Activated naive CD4-positive, alpha-beta T cell treated with Interleukin-2 at 50 U/mL for 16 hours (primary cell): ENCODE measurements at places on chromosomes 2 and 18.

GRCh38 chr2:40118622-40119021 lies 333.3 kb downstream of the SLC8A1 start:
- DNase-seq: no peak

- DNase-seq: no peak
These were observed 20.5 kb downstream of the APLF start for GRCh38 chr2:68487773-68488355.

DNA sequence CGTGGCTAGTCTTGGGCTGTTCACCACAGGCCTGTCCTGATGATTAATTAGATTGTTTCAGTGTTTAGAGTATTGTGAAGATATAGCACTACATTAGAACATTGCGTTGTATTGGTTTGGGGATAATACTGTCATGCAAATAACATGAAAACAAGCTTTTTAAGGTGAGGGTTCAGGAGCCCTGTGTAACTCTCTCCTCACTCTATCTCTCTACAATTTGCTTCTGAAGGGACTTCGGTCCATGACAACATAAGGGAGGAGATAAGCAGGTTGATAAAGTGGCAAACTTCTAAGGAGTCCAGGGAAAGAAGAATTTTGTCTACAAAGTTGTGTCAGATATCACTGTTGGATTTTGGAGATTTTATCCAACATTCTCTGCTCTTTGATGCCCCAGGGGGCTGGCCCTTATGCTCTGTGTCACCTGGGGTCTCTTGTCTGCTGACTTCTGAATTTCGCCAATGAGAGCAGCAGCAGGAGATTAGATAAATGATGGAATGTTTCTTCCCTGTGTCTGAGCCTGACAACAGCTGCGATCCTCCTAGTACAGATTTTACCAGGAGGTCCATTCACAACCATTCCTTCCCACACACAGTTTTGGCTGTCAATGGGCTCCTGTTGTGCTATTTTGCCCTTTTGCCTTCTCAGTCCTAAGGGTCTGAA lies 3.3 kb downstream of the TNP1 start:
- DNase-seq: no peak

GRCh38 chr18:38796762-38797161 lies 1231.2 kb upstream of the CELF4 start:
- DNase-seq: no peak

GRCh38 chr2:139480161-139480650 lies 700.0 kb upstream of the NXPH2 start:
- no peak for DNase-seq

DNA sequence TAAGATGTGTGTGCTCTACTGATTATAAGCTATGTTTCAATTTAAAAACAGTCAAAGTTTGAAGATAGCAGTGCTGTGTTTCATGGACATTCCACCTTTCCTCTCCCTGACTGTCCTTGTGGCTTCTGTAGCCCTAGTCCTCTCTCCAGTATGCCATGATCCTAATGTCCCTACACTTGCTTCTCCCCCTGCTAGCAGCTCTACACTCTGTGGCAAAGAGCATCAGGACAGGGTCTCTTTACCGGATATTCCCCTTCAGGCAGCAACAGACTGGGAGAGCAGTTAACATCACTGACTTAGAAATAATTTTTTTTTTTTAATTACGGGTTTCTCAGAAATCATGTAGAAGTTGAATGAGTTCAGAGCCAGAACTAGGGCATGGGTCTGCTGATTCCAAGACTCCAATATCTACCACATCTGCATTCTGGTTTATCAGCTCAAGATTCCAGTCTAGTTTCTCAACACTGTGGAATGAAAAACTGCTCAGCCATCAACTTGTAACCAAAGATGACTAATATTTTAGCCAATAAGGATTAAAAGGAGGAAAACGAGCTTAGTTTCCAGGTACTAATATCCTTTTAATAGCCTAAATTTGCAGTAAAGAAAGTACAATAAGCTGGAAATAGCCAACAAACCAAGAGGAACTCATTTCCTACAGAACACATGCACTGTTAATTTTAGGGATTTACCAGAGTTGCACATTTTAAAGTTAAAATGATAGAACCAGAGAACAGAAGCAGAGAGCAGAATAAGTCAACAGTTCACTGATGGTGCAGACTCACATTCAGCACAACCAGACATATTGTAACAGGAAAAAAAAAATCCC lies 45.2 kb downstream of the TMEM131 start:
- DNase-seq: no peak

DNA sequence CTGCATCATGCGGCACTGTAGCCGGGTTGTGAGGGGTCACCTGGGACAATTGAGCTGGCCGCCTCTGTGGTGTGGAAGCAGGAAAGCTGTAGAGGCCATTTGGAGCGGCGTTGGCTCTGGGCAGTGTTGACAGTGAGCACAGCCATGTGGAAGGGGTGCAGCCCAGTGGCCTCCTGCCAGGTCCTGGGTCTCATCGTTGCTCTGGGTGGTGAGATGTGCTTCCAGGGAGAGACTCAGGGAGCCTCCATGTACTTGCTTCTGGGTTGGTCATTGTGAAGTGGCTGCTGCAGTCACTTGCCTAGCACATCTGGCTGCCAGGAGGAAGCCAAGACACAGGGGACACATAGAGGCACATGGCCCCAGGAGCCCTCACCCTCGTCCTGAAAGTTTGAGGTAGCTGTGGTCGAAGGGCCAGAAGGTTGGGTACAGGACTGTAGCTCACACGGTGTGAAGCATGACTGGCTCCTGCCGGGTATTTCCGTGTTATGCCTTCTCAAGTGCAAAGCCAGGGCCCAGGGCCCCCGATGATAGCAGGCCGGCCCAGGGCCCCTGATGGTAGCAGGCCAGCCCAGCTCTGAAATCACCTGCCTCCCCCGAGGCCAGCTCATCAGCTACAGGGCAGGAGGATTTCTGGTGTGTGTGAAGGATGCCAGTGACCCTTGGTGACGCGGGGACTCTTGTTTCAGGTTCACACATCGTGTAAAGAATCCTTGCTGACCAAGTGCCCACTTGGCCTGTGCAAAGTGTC lies 82.6 kb downstream of the DGKD start:
- DNase-seq: no peak

DNA sequence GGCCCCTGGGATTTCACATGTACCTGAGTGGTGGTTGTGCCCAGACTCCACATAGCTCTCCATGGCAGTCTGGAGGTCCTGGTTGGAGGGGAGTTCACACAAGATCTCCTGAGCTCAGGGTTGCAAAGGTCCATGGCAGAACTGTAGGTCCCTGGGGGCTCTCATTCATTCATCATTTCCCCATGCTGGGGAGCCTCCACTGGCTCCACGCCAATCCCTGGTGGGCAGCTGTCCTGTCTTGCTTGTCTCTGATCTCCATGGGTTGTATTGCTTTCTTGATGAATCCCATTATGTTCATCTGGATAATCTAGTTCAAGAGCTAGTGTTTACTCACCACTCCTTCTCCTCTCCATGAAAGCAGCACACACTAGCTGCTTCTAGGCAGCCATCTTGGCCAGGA lies 42.4 kb downstream of the ZSWIM2 start:
- no peak for DNase-seq

GRCh38 chr2:110863726-110864125 lies 131.4 kb downstream of the ACOXL start:
- no peak for DNase-seq

DNA sequence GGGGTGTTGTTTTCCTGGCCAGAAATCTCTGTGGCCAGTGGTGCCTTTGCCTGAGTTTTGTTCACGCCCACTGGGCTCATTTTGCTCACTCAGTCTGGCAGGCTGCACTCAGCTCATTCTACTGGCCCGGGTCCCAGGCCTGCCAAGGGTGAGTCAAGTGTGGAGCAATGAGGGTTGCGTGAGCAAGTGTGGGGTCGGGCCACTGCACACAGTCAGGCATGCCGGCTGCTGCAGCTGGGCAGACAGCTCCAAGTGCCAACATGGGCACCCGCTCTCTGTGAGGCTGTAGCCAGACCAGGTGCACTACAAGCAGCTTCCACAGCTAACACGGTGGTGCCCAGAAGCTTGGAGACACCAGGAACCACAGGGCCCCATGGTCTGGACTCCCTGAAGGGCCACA lies 801.1 kb upstream of the RAB6C start:
- DNase-seq: no peak

GRCh38 chr18:11864471-11864870 lies 13.3 kb downstream of the CHMP1B start:
- no peak for DNase-seq

- DNase-seq: no peak
These were observed 246.6 kb upstream of the CDH20 start for GRCh38 chr18:61086657-61087056.

DNA sequence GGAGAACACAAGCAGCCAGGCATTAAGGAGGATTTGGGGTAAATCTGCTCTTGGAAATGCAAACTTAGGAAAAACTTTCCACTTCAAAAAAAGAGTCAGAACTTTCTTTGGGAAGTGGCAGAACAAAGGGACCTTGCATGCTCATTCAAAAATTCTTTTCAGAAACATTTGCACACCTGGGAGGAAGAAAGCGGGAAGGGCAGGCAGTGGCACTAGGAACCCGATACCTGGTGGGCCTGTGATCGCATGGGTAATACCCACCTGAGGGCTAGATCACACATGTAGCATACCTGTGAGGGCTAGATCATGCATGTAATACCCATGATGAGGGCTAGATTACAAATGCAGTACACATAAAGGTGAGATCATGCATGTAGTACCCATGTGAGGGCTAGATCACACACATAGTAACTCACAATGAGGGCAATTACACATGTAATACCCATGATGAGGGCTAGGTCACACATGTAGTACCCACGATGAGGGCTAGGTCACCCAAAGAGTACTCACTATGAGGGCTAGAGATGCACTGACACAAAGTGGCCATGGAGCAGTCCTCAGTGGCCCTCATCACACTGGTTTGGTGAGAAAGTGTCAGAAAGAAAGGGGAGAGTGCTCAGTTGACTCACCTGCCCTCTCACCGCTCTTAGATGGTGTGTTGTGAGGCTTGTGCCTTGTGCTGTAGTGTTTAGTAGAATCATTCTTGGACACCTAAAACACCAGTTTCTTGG lies 212.5 kb downstream of the DLGAP1 start:
- DNase-seq: no peak

- DNase-seq: no peak
These were observed 12.6 kb downstream of the NR4A2 start for GRCh38 chr2:156319811-156320485.

DNA sequence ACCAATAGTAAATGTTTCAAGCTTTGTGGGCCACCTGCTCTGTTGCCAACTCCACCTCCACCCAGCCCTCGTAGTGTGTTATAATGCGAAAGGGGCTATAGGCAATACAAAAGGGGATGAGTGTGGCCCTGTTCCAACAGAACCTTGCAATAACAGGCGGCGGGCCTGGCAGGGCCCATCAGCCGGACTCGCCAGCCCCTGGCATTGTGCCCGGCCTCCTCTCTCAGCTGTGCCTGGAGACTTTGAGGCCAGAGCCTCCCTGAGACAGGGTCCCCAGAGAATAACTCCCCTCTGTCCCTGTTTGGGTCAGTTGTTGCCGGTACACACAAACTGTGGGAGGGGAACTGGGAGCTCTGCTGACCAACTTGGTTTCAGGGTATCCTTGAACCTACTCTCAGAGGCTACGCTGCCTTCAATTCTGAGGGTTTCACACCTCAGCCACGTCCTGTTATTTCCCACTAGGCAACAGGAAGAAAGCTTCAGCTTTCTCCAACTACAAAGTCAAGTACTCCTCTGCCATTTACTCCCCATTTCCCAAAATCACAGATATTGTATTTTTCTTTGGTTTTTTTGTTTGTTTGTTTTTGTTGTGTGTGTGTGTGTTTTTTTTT lies 58.0 kb upstream of the ZNF236 start:
- DNase-seq: no peak

DNA sequence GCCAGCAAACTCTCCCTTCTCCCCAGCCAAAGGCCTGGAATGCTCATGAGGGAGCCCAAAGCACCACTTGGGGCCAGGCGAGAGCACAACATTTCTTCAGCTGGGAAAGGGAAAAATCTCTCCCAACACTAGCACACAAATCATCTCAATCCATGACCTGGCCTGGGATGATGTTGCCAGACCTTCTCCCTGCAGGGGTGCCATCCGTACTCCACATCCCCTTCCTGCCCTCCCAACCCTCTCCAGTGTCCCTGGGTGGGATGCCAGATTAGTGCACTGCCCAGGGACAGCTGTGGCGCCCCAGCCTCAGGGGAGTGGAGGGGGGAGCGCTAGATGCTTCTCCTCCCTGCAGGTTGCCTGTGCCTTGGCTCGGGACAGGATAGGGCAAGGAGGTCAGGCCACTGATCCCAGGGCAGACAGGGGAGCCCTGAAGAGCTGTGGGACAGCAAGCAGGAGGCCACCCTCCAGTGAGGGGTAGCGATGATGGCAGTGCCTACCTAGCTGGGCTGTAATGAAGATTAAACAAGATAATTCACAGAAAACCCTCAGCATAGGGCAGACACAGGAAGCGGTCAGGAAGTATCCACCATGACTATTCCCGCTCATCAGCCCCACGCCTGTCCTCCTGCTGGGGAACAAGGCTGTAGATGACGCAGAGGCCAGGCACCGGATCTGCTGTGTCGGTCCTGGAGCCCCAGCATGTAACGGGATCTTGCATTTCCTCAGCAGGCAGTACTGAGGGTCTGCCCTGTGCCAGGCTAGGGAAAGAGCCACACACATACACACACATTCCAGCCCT lies 31.1 kb downstream of the SERTAD2 start:
- DNase-seq: no peak

- no peak for DNase-seq
These were observed 79.4 kb upstream of the SMAD7 start for GRCh38 chr18:49030138-49030537.

DNA sequence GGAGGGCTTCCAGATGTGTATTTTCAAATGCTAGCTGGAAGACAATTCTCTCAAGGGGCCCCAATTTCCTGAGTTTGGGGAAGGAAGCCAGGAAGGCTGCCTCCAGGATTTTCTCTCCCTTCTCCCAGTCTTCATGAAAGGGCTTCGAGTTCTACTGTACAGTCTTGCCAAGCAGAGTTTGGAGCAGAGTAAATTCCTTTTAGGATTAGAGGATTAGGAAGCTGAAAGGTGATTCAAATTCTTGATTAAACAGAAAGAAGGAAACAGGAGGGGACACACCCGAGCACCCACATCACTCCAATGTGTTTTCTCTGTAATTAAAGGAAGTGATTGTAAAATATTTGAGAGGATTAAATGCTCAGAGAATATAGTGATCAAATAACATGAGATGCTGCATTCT lies 217.8 kb downstream of the SETBP1 start:
- no peak for DNase-seq

GRCh38 chr18:2656237-2656980 lies 883 bp downstream of the SMCHD1 start:
- peak; percentile 62 for DNase-seq

DNA sequence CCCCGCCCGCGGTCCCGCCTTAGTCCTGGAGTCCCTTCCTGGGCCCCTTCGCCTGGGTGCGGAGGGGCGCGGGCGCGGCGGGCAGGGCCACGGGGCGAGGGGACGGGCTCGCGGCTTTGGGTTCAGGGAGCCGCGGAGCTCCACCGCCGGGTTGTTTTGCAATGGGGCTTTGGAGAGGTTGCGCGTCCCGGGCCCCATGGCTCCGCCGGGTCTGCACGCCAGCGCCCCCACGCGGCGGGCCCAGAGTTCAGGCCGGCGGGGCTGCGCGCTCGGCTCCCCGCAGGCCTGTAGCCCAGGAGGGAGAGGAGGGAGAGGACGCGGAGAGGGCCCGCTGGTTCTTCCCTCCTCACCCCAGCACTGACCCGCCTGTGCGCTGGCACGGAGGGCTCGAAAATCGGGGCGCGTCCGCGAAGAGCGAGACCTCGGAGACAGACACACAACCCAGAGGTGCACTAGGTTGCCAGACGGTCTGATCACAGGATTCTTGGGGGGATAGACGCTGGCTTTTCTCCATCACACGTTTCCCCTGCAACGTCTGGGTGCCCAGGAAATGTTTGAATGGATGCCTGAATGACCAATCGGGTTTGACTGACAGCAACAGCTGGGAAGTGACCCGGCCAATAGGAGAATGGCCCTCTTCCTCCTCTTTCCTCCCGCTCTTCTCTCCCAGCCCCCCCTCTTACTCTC lies 4.9 kb upstream of the SIX2 start:
- no peak for DNase-seq

- no peak for DNase-seq
These were observed 499.5 kb upstream of the CHAC2 start for GRCh38 chr2:53268086-53268485.
